ENCODE measurements at places on chromosomes 11 and 22.
A peak's percentile ranks its signal among the peaks of the same experiment; 100 is the strongest.

DNA sequence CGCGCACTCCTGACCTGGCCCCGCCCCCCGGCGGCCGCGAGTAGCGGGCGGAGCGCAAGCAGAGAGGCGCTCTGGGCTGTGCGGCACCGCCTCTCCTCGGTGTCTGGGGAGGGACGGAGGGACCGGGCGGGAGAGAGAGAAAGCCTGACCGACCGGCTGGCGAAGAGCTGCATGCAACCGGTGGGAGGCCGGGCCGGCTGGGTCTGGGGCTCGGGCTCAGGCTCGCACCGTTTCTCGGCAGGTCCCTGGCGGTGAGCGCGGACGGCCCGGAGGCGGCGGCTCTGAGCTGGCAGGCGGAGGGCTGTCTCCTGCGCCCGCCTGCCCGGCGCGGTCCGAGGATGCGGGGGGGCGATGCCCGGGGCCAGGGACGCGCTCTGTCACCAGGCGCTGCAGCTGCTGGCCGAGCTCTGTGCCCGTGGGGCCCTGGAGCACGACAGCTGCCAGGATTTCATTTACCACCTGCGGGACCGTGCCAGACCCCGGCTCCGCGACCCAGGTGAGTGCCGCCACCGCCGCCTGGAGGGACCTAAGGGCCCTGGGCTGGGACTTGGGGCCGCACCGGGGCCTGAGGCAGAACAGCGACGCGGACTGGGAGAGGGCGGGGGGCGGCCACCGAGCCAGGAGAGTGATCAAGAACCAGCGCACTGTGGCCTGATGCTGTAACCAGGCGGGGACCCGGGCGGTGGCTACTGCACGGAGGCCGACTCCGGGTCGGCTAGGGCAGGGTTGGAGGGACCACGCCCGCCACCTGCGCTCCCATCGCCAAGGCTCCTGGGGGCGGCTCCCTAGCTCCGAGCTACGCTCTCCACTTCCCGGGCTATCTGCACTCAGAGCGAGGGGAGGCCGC lies at the start of gene SYT9:
TSS of gene SYT9 (plus strand) at position 69 of the 847 bp plus-strand sequence. CDS start at position 352, 283 bp downstream.
- DNase-seq: peak; percentile 15

DNA sequence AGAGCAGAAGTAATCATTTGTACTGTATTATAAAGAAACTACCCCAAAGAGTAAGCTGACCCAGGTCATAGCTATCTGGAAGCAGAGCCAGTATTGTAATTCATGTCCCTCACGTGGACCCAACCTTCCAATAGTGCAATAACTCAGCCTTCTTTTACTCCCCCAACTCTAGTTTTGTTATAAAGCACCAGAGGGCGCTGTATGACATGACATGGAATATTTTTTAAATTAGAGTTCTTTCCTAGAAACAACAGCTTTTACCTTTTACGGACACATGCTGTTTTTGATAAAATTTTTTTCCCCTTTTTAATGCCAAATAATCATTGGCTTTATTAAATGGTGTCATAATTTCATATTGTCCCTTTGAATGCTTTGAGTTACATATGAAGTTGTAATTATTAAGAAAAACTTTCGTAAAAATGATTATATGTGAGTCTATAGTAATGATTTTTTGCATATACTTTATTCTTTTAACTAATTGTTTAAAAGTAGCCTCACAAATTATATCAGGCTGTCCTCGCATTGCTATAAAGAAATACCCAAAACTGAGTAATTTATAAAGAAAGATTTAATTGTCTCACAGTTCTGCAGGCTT lies 76.9 kb downstream of the DKK3 start:
- DNase-seq: peak; percentile 83

GRCh38 chr22:43917521-43917920 lies 6.1 kb upstream of the PNPLA3 start:
- no peak for DNase-seq

GRCh38 chr11:27420722-27421572 lies 51.6 kb downstream of the LGR4 start:
- DNase-seq: no peak

- DNase-seq: no peak
These were observed 74.2 kb downstream of the KIRREL3 start for GRCh38 chr11:126926376-126926791.

GRCh38 chr11:27388869-27389268 lies 25.9 kb upstream of the CCDC34 start:
- DNase-seq: peak; percentile 48

- peak; percentile 43 for DNase-seq
These were observed 25.9 kb upstream of the HTATIP2 start for GRCh38 chr11:20337526-20338154.
